Left cardiac atrium (tissue), 4 donors: ENCODE measurements at places on chromosomes 4 and X. TPM values are rescaled to one million over a fixed set of nuclear protein-coding genes. Genes with fewer than 3 reads are reported as not detected.

CT45A8 gene
- total RNA-seq, result not detected

PPP4R3C gene
- not detected for total RNA-seq

HS6ST2 gene
- 0.06 TPM for total RNA-seq

TCP11X2 gene
- total RNA-seq, result not detected

ADH1B gene
- 523 TPM for total RNA-seq

STATH gene
- total RNA-seq, result not detected

RS1 gene
- total RNA-seq, result not detected

SPOCK3 gene
- not detected for total RNA-seq

SLC26A1 gene
- total RNA-seq, result 0.27 TPM

XAGE1A gene
- not detected for total RNA-seq

IQCM gene
- total RNA-seq, result not detected

AKAP14 gene
- total RNA-seq, result not detected

GPR101 gene
- not detected for total RNA-seq

FOXP3 gene
- total RNA-seq, result not detected

CASK gene
- 15.0 TPM for total RNA-seq

PRKG2 gene
- total RNA-seq, result 16.6 TPM

IGSF1 gene
- total RNA-seq, result 2.4 TPM

ELMOD2 gene
- 18.6 TPM for total RNA-seq

CXCL5 gene
- 0.18 TPM for total RNA-seq

GPR50 gene
- not detected for total RNA-seq

COMMD8 gene
- total RNA-seq, result 14.2 TPM

NPY2R gene
- total RNA-seq, result 0.08 TPM

CTAG1B gene
- total RNA-seq, result not detected

MAGEB2 gene
- not detected for total RNA-seq

UGT2B15 gene
- total RNA-seq, result not detected

GYPB gene
- total RNA-seq, result not detected

EDNRA gene
- total RNA-seq, result 29.2 TPM

ZNF518B gene
- 24.2 TPM for total RNA-seq
